ENCODE measurements at places on chromosomes 2 and 18.
A peak's percentile ranks its signal among the peaks of the same experiment; 100 is the strongest.

- DNase-seq: no peak
These were observed 51.8 kb upstream of the BIN1 start for GRCh38 chr2:127158614-127159290.

- peak; percentile 3 for DNase-seq
These were observed 1.2 kb downstream of the MAL start for GRCh38 chr2:95026471-95027368.

DNA sequence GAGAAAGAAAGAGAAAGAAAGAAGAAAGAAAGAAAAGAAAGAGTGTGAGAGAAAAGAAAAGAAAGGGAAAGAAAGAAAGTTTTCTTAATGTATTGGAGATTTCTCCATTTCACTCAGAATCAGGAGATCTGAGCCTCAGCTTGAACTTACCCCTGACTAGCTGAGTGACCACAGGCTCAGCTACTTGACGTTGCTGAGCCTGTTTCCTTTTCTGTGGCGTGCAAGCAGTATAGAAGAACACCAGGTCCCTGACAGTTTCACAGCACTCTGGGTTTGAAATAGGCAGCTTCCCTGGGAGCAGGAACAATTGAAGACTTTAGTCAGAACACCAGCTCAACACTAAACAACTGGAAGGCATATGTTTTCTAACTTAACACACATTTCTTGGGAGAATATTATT, 44.7 kb downstream of the MARCO start:
- DNase-seq: no peak

- no peak for DNase-seq
These were observed 28.2 kb downstream of the CDKL4 start for GRCh38 chr2:39215545-39215944.

- no peak for DNase-seq
These were observed 74.4 kb downstream of the CACNB4 start for GRCh38 chr2:152024477-152024876.

DNA sequence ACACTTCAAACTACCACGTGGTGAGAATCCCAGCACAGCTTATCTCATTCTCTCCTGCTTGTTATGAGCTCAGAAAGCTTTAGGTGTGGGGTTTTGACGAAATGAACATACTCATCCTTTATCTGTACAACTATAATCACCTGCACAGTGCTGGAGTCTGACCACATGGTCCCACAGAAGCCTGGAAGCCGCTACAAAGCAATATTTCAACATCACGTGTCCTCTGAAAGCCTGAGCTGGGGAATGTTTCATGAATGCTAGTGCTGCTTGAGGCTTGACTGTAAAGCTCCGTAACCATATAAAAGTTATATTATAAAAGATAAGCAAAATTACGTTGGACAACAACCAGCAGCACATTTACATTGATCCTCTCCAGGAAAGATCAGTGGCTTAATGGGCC, 43.9 kb downstream of the PIEZO2 start:
- no peak for DNase-seq

GRCh38 chr2:195683174-195683573, 26.1 kb downstream of the SLC39A10 start:
- no peak for DNase-seq

DNA sequence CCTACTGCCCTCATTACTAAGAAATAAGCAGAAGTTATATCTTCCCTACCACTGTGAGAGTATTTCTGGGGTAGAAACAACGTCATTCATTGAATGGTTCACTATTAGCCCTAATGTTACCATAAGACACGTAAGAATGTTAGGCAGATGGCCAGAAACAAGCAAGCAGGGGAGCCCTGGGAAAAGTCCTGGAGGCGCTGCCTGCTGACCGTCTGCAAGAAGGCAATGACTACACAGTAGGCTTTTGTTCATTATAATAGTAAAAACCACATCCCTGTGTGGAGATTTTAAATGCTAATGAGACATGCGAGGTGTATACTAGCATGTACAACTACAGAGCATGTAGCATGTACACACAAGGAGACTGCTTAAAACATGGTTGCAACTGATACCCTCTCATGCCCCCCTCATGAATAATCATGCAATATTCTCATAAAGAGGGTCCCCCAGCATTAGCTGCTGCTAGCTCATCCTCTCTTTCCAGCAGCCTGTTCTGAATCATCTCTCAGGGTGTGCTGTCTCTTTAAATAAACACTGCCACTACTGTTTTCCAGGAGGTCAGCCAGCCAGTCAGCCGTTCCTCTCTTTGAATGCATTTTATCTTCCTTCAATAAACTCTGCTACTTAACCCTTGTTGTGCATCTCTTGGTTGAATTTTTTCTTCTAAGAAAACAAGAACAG, 23.6 kb downstream of the SUCLG1 start:
- no peak for DNase-seq

- no peak for DNase-seq
These were observed 20.8 kb upstream of the LYPD1 start for GRCh38 chr2:132690664-132691303.

DNA sequence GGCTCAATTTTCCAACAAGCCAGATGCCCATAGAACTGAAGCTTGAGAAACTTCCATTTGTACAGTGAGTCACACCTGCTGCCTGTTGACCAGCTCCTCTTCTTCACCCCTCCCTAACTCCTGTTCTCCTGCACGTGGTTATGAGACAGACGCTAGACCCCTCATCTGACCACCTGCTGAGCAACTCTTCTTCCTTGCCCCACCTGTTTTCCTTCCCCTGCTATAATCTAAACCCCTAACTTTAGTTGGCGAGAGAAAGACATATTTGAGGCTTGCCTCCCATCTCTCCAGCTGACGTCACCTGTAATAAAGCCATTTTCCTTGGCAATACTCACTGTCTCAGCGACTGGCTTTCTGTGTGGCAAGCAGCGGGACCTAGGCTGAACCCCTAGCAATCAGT, 22.3 kb upstream of the ITM2C start:
- DNase-seq: no peak

GRCh38 chr2:177313162-177313781, 48.7 kb upstream of the NFE2L2 start:
- no peak for DNase-seq

GRCh38 chr18:78021196-78021595, 771.5 kb downstream of the GALR1 start:
- no peak for DNase-seq

DNA sequence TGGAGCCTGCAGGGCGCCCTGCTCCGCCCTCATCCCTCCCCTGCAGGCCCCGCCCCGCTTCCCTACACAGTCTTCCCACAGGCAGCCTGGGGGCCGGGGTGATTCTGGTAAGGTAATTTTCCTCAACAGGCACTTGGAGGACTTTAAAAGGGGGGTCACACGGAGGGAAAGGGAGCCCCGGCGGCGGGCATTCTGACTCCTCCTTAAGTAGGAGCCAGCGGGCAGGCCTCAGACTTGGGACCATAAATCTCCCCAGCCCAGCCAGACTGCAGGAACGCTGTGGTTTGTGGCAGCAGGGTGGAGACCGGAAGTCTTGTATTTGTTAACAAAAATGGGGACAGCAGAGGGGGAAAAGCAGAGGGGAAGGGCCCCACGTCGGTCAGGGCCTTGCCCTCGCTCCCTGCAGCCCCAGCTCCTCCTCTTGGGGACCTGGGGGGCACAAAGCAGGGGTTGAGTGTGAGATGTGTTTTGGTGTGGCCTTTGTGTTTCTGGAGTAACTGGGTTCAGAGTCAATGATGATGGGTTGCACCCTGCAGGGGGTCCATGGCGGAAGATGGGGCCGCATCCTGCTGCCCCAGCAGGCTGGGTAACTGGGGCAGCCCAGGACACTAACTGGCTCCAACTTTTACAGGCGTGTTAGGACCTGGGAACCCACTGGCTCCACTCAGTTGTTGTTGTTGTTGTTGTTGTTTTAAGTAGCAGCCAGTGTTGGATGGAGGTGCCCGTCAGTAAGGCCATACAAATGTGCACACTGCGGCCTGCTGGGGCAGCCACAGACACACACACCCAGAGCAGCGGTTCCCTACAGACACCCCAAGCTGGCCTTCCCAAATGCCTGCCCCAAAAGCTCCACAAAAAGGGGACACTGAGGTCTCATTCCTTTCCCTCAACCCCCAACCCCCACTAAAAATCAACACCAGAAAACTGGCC, 27.7 kb downstream of the SMAD7 start:
- no peak for DNase-seq

GRCh38 chr18:53526101-53526870, 698.2 kb downstream of the MBD2 start:
- DNase-seq: no peak

GRCh38 chr2:45406621-45407020, 204.4 kb downstream of the SRBD1 start:
- no peak for DNase-seq

DNA sequence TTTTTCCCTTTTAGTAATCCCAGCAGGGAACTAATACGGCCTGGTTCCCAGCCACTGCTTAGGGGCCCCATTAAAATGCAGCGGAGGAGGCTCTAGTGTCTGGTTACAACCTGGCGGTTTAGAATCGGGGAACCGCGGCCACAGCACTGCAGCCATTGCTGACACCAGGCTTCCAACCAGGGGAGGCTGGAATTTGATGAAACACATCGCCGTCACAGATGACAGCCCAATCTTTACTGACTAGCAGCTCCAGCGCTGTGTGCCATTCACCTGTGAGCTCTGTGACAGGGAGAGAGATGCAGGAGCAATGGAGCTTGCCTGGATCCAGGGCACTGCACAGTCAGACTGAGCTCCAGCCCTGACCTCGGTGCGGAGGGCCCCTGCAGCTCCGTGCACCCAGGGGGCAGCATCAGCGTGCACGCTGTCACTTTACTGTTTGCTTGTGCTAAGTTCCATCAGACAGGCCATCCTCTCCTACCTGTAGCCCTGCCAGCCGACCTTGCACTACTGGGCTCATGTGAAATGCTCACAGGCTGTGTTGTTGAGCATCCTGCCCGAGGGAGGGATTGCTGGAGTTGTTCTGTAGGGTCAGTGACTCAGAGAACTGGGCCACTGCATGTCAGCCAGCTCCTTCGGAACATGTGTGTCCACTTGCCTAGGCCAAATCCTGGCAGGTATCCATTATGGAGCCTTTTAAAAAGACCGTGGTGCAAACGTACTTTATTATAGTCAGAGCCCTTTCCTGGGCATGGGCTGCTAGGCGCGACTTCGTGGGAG, 203.5 kb downstream of the SEPTIN10 start:
- no peak for DNase-seq
